ENCODE measurements at places on chromosomes 1 and 21. TPM values are rescaled to one million over a fixed set of nuclear protein-coding genes. Genes with fewer than 3 reads are reported as not detected.

Gene RPE65
- not detected for total RNA-seq

Gene CATSPERE
- total RNA-seq, result not detected

Gene BACE2
- 37.6 TPM for total RNA-seq

Gene KCNE2
- not detected for total RNA-seq

Gene NIBAN1
- total RNA-seq, result 27.6 TPM

Gene RIPPLY3
- total RNA-seq, result not detected

Gene REN
- total RNA-seq, result not detected

Gene FAM229A
- total RNA-seq, result 1.2 TPM

Gene SESN2
- total RNA-seq, result 24.6 TPM

Gene OR14K1
- not detected for total RNA-seq

Gene JAM2
- not detected for total RNA-seq

Gene CLCA2
- 0.26 TPM for total RNA-seq

Gene PADI2
- not detected for total RNA-seq

Gene MX2
- total RNA-seq, result 0.17 TPM

Gene MYBPHL
- not detected for total RNA-seq

Gene ALX3
- total RNA-seq, result not detected

Gene SMCP
- total RNA-seq, result not detected

Gene CFAP126
- not detected for total RNA-seq

Gene CFAP74
- not detected for total RNA-seq

Gene PTPRC
- total RNA-seq, result 0.23 TPM

Gene CFH
- 0.60 TPM for total RNA-seq

Gene SFN
- 7.0 TPM for total RNA-seq

Gene CHI3L2
- 1.0 TPM for total RNA-seq

Gene WDR64
- not detected for total RNA-seq

Gene SLC1A7
- total RNA-seq, result not detected

Gene FCRL1
- total RNA-seq, result not detected

All from HT1080 (cell line).